ENCODE measurements at places on chromosomes 11 and 22. TPM values are rescaled to one million over a fixed set of nuclear protein-coding genes. Genes with fewer than 3 reads are reported as not detected.

DNA sequence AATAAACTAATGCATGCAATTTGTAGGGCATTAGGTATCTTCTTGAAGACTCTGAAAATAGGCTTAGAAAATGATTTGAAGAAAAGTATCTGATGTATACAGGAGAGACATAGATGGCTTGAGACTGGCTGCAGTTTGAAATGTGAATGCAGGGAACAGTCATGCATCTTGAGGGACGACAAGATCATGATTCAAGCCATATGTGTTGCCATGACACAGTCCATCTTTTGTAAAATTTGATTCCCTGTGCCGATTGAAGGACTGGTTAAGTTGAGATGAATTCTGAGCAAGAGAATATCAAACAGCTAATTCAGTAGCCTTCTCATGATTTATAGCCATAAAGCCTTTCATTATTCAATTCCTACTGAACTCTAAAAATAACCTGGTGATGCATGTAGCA lies 231.6 kb downstream of the CASP12 start:
- DNase-seq, result no peak

DNA sequence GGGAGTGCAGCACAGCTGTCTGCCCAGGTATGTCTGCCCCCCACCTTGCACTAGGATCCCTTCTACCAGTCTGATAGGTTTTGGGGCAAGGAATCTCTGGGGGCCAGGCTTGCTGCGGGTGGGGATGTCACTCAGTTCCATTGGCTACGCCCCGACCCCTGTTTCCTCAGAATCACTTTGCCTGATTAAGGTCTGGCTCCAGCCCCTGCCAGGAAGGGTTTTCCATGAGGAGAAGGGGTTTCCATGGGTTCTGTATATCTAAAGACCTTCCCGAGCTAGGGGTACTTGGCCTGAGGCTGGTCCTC lies 14.0 kb downstream of the OTOG start:
- no peak for DNase-seq

GRCh38 chr11:133902506-133902905 lies 54.3 kb downstream of the IGSF9B start:
- DNase-seq, result no peak

DNA sequence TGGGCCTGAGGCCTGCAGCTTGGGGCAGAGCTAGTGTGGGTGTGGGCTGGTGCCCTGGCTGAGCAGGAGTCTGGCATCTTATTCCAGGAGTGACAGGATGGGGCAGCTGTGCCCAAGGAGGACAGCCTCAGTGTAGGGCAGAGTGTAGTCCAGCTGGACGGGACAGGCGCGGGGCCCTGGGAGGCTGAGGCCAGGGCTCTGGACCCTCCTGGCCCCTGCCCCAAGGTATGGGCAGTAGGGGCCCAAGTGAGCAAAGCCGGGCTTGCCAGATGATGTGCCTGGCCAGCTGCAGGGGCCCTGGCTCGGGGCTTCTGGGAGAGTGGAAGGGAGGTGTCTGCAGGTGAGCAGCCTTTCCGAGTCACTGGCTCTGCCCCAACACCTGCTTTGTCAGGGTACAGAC lies 1190.9 kb downstream of the BRD1 start:
- DNase-seq, result no peak

- no peak for DNase-seq
Observed at GRCh38 chr22:48426466-48427380, 1401.0 kb downstream of the BRD1 start.

TKFC gene
- total RNA-seq, result 22.2 TPM

- DNase-seq, result no peak
Observed at GRCh38 chr11:118002541-118003423, 16.6 kb downstream of the IL10RA start.

VPREB1 gene
- not detected for total RNA-seq

DNA sequence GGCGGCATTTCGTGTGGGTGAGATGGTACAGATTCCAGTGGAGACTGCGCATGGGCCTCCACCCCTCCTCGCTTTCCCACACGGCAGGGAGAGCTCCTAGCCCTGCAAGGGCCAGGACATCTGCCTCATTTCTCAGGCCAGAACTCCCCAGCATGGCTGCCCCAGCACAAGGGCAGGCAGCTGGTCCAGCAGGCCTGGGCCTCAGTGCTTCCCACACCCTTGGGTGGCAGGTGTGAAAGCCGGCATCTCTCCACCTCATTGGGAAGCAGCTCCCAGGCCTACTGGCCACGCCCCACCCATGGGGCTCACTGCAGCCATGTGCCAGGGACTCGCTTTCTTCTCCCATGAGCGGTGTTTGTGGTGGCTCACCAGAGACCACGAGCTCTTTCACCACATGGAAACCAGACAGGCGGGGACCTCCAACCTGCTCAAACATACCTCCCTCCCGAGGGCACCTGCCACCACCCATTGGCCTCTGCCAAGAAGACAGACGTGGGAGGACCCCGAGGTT lies 79.1 kb downstream of the NAT10 start:
- DNase-seq, result no peak

DNA sequence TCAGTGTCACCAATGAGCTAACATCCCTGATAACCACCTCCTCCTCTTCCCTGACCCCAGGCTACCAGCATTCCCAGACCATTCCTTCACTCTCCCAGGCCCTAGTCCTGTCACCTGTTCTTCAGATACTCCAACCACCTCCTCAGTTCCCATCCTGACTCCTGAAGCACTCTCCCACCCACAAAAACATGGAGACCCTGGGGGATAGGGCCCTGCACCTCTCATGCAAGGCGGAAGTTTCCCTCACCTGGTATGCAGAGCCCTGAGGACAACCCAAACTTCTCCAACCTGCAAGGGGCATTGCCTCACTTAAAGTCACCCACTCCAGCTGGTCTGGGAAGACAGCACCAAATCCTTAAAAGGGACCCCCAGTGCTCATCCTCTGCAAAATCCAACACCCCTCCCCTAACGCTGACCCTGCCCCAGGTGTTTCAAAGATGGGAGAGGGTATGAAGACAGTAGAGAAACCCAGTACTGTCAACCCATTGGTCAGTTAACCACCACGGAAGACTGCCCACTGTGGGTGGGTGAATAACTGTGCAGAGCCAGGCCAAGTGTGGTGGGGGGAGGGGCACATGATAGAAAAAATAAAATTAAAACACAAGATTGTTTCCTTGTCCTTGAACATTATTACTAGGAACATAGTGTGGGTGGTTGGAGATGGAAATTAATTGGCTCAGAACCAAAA lies 1.4 kb downstream of the TNKS1BP1 start:
- DNase-seq, result no peak

SCARF2 gene
- total RNA-seq, result 17.9 TPM

DNA sequence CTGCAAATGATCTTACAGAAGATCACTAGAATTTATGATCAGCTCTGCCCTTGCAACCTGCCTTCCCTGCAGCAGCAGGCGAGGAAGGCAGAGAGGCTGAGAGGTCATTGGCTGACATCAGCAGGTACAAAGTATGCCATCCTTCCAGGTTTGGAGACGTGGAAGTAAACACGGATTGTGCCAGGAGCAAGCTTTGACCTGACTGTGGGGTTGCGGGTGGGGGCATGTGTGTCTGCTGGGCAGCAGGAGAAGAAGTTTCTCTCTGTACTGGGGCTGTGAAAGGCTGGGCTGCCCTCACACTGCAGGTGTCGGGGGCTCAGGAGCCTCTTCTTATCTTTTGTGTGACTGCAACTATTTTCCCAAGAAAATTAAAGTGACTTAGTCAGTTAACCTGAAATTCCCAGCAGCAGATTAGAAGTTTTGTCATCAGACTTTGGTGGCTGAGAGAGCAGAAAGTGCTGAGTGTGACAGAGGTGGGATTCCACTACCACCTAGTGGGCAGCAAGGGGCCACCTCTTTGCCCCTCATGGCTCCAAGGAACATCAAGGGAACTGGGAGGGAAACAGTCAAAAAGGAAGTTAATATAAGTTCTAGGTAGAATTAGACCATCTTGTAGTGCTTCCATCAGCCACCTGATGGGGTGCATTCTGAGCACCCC lies 565.9 kb downstream of the ETS1 start:
- DNase-seq, result no peak

DNA sequence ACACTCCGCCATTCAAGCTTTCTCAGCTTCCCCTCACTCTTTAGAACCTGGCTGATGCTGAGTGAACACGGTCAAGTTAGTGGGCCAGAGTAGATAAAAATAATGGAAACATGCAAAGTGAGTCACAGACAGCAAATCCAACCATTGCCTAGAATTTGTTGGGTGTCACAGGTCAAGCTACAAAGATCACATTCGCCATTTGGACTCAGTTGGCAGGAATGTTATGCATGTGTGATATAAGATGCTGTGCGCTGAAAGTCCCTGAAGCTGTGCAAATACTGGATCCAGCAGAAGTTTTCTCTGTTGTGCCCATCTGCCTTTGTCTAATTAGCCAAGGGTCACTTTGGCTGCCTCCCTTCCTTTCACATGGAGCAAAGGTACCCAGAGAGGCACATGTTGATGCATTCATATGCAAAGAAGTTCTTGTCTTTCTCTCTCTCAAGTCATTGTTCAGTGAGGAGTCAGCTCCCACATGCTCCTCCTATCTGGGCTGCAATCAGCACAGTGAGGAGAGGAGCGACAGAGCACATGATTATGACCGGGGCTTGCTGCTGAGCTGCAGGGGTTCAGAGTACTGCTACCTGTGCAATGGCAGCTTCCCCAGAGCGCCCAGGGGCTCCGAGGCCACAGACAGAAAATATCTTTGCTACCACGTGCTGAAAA lies 39.7 kb downstream of the FLI1 start:
- no peak for DNase-seq

VPS11 gene
- total RNA-seq, result 32.7 TPM

DNA sequence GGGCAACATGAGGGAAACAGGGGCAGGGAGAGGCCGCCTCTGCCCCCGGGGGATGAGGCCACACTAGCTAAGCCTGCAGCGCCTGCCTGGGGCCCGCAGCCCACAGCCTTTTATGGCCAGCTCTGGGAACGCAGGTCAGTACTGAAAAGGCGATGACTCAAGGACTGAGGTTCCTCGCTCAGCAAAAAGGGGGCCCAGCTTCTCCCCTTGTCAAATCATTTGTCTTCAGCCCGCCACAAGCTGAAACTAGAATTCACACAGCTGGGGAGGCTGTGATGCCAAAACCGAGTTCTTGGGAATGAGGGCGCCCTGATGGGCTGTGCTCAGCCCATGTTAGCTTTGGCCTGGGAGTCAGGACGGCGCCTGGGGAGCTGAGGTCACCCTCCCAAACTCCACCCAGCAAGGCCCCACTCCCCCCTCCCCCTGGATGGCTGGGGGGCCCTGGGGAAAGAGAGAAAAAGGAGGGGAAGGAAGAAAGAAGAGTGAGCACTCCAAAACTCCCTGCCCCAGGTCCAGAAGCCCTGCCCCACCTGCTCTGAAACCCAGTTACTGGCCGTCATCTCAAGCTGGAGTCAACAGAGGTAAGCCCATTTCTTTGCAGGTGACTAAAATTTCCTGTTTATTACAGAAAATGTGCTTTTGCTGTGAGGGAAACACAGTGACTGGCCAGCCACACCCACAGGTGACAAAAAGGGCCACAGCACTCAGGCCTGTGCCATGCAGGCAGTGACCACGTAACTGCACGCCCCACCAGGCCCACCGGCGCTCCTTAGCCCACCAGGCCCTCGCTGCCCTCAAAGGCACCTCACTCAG lies 13.7 kb downstream of the EHD1 start:
- DNase-seq, result no peak

- DNase-seq, result no peak
Observed at GRCh38 chr22:46929046-46929709, 166.7 kb downstream of the TBC1D22A start.

SYT12 gene
- total RNA-seq, result 0.37 TPM

- DNase-seq, result no peak
Observed at GRCh38 chr11:35734669-35735410, 72.3 kb downstream of the TRIM44 start.

NAV2 gene
- total RNA-seq, result 7.1 TPM

FAM118A gene
- total RNA-seq, result 59.0 TPM

DNA sequence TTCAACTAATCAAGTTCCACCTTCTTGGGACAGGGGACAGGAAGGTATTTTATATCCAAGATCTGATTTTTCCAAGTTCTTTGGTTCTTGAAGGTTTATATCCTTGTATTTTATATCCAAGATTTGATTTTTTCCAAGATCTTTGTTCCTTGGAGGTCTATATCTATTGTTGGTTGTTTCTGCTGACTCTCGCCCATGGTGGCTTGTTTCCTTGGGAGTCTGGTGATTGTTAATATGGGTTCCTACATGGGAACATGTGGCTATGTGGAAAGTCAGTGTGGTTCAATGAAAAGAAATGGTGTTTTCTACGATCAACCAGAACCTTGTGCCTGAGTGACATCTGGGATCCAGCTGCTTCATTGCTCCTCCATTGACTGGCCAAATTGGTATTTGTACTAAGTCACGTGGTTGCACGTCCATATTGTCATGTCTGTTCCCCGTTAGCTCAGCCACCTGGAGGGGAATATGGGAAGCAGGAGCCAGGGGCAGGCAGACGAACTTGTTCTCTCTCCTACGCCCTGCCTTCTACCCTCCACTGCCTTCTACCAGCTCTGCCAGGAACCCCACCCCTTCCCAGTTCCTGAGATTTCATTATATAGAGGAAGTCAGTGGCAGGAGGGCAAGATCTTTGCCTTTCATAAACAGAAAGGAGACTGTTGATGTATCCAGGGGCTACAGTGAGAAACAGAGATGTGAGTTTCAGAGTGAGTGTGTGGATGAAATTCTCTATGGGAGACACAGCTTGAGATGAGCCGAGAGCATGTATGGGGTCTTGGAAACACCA lies 11.1 kb upstream of the CSF2RB start:
- DNase-seq, result no peak

MMP13 gene
- not detected for total RNA-seq

CNTN5 gene
- not detected for total RNA-seq

SPI1 gene
- total RNA-seq, result 25.0 TPM

DNA sequence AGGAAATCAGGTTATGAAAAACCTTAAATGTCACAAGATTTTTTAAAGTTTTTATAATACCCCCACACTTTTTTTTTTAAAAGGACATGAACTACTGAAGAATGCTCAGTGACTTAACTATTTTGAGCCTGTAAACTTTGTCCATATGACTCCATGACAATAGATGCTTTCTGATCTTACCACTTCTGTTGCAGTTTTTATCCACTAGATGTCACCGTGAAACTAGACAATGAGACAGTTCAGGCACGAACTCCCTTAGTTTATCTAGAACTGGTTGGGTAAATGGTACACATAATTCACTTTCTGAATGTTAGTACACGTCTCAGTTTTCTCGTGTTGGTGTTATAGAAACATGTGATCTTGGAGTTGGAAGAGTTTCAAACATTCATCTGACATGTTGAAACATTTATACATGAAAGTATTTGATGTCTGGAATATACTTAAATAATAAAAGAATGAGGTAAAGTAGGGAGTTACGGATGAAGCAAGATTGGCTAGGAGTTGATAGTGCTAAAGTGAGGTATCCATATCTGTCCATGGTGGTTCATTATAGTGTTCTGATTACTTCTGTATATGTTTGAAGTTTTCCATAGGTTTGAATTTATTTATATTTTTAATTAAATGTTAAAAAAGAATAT lies 8.1 kb downstream of the CCDC15 start:
- no peak for DNase-seq

- no peak for DNase-seq
Observed at GRCh38 chr11:130827451-130828377, 88.6 kb downstream of the SNX19 start.

DNA sequence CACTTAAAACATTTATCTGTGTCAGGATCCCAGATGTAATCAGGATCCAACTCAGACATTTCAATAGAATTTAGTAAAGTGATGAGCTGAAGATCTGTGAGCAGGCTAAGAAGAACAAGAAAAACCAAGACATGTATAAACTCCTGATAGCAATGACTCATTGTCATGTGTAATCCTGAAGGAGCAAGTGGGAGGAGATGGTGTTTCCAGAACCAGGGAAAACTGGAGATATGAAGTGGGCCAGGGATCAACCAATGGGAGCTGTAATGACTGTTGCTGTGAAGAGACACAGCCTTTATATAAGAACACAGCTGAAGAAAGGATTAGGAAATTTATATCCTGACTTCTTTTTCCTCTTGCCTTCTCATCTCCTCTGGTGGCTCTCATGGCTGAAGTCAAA lies 682.5 kb upstream of the ARHGAP42 start:
- DNase-seq, result no peak
